Ovary (tissue), 10 donors: ENCODE measurements at places on chromosomes 3 and 15. TPM values are rescaled to one million over a fixed set of nuclear protein-coding genes. Genes with fewer than 3 reads are reported as not detected.

DNAH12 gene
- total RNA-seq: 2.3 TPM

DNA sequence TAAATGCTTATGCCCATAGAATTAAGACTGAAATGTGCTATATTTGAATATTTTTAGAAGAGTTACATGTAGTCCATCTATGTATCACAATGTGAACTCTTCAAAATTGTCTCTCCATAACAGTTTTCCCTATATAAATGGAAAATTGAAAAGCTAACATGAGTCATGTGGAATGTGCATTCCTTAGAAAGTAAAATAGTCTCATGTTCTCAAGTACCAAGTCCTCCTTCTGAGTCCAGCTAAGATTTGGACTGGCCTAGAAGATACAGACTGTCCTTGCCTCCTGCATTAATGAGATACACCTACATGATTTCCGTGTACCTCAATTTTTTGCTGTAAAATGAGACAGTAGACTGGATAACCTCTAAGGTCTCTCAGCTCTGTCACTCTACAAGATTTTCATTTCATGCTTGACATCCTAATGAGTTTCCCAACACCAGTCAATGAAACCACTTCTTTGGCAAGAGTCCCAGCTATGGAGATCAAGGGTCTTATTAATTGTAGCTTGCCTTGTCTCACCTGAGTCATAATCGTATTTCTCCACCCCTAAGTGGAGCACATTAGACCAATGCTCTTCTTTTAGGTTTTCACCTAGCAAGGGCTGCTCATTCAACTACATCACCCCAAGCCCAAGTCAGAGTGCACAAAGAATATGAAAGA lies 350.6 kb upstream of the IL12A start:
- H3K4me3 ChIP-seq: no peak overlapping the region
- no peaks in the 10 kb centered on the region for H3K36me3 ChIP-seq
- H3K4me1 ChIP-seq: no peaks in the 10 kb centered on the region
- no peaks in the 10 kb centered on the region for H3K27me3 ChIP-seq
- H3K27ac ChIP-seq: no peak overlapping the region

DNA sequence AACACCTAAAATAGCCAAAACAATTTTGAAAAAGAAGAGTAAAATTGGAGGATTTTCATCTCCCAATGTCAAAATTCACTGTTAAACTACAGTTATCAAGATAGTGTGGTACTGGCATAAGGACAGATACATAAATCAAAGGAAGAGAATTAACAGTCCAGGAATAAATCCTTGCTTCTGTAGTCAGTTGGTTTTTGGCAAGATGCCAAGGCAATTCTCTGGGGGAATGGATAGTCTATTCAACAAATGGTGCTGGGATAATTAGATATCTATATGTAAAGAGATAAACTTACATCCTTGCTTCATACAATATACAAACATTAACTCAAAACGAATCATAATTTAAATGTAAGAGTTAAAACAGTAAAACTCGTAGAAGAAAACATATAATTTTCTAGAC lies 57.9 kb upstream of the SELENOK start:
- no peaks in the 10 kb centered on the region for H3K4me1 ChIP-seq
- DNase-seq: no peak
- no peak overlapping the region for H3K27ac ChIP-seq
- H3K4me3 ChIP-seq: no peak overlapping the region
- H3K36me3 ChIP-seq: no peaks in the 10 kb centered on the region

- H3K4me3 ChIP-seq: no peak overlapping the region
- no peaks in the 10 kb centered on the region for H3K36me3 ChIP-seq
- no peak overlapping the region for H3K27ac ChIP-seq
- DNase-seq: no peak
- no peaks in the 10 kb centered on the region for H3K27me3 ChIP-seq
These were observed 109.8 kb downstream of the IGF2BP2 start for GRCh38 chr3:185715091-185715490.

IFT122 gene
- 58.1 TPM for total RNA-seq

- no peaks in the 10 kb centered on the region for H3K27me3 ChIP-seq
- H3K36me3 ChIP-seq: no peaks in the 10 kb centered on the region
- DNase-seq: no peak
- no peak overlapping the region for H3K27ac ChIP-seq
- H3K4me1 ChIP-seq: no peaks in the 10 kb centered on the region
These were observed 5.7 kb downstream of the GPR160 start for GRCh38 chr3:170043506-170043905.

DNA sequence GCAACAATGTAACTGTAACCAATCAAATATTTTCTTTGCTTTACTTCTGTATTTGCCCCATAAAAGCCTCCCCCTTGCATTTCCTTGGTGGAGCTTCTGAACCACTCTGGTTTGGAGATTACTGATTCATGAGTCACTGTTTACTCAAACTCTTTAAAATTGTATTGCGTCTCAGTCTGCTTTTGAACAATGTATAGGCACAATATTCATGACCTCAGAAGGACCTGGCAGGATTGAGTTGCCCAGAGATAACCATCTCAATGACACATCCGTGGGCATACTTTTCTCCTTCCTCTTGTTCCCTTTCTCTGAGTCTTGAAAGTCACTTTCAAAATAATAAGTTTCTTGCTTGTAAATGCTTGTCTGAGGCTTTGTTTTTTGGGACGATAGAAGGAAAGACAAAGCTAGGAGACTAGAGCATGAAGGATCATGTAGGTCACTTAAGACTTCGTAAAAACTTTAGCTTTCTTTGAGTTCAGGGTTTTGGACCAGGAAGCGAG lies 57.1 kb upstream of the POU1F1 start:
- H3K27ac ChIP-seq: no peak overlapping the region
- H3K36me3 ChIP-seq: no peaks in the 10 kb centered on the region
- DNase-seq: no peak
- no peak overlapping the region for H3K4me3 ChIP-seq
- no peaks in the 10 kb centered on the region for H3K27me3 ChIP-seq

PRTG gene
- 5.1 TPM for total RNA-seq

GRCh38 chr3:60812502-60812901 lies 438.8 kb downstream of the FHIT start:
- H3K27me3 ChIP-seq: no peaks in the 10 kb centered on the region
- DNase-seq: no peak
- H3K27ac ChIP-seq: no peak overlapping the region
- H3K4me3 ChIP-seq: no peak overlapping the region
- H3K4me1 ChIP-seq: no peaks in the 10 kb centered on the region

POTEB3 gene
- total RNA-seq: not detected

DNA sequence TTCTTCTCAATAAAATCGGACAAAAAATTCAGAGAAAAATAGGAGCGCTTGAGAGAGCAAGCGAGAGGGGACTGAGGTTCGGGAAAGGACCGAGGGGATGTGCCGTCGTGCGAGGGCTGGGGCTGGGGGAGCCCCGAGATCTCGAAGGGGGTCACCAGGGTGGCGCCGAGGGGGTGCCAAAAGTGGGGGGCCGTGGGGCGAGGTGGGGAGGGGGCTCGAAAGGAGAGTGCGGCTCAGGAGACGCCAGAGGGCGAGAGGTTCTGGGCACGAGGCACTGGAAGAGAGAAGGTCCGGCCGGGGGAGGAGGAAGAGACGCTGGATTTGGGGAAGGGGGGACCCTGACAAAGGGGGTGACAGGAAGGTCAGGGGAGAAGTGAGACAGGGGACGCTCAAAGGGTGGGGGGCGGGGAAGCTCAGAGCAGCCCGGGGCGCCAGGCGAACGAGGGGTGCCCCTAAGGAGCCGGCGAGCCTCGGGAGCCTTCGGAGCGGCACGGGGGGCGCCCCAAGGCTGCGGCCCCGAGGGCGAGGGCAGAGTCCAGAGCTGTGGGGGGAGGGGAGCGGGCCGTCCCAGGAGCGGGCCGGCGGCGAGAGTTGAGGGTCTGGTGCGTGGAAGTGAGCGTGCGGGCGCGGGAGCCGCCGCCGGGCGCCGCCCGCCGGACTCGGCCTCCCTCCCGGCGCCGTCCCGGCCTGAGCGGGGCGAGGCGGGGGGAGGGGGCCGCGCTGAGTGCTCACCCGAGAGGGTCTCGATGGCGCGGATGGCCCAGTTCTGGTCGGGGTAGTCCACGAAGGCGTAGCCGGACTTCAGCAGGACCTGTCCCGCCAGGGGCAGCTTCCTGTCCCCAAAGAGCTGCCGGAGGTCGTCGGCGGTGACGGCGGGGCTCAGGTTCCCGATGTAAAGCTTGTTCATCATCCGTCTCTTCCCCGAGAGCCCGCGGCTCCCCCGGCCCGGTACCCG lies 514 bp downstream of the IGF2BP2 start:
- H3K27ac ChIP-seq: peak overlapping the region; percentile 84
- no peaks in the 10 kb centered on the region for H3K36me3 ChIP-seq
- H3K4me3 ChIP-seq: peak overlapping the region; percentile 56
- peak; percentile 43 for DNase-seq
- no peaks in the 10 kb centered on the region for H3K27me3 ChIP-seq

HCLS1 gene
- 27.8 TPM for total RNA-seq

FBXO45 gene
- total RNA-seq: 7.2 TPM

- no peak overlapping the region for H3K4me3 ChIP-seq
- H3K27ac ChIP-seq: no peak overlapping the region
- H3K4me1 ChIP-seq: no peaks in the 10 kb centered on the region
- H3K36me3 ChIP-seq: no peaks in the 10 kb centered on the region
These were observed 112.0 kb downstream of the FRMD4B start for GRCh38 chr3:69273896-69274295.

DNA sequence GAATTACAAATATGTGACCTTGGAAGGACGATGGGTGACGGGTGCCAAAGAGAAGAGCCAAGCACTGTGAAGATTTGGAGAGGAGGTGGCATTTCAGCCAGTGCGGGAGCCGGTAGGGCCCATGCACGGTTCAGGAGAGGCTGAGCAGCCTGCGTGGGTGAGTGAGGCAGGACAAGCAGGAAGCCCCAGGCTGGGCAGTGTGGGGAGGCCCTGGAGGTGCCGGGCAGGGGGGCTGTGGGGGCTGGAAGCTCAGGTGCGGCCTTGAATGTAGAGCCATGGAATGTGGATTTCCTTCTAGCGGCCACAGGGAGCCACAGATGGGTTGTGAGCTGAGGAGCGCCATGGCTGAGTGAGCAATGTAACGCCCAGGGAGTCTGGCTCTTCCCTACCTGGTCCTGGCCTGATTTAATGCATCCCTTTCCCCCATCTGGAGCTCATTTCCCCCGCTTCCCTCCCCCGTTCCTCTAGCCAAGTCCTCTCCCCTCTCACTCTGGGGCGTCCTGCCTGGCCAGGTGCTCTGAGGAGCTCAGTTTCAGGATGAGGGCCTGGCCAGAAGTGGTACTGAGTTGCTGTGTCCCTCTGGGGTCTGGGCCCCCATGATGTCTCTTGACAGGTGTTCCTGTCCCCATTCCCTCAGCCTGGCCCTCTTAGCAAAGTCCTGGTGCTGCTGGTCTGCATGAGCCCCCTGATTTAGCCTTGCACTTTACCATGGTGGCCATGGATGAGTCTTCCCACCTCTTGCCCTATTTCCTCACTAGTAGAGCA lies 41.8 kb upstream of the IQSEC1 start:
- H3K4me3 ChIP-seq: no peak overlapping the region
- DNase-seq: no peak
- no peaks in the 10 kb centered on the region for H3K4me1 ChIP-seq
- H3K36me3 ChIP-seq: no peaks in the 10 kb centered on the region
- no peak overlapping the region for H3K27ac ChIP-seq
- H3K27me3 ChIP-seq: no peaks in the 10 kb centered on the region

DNA sequence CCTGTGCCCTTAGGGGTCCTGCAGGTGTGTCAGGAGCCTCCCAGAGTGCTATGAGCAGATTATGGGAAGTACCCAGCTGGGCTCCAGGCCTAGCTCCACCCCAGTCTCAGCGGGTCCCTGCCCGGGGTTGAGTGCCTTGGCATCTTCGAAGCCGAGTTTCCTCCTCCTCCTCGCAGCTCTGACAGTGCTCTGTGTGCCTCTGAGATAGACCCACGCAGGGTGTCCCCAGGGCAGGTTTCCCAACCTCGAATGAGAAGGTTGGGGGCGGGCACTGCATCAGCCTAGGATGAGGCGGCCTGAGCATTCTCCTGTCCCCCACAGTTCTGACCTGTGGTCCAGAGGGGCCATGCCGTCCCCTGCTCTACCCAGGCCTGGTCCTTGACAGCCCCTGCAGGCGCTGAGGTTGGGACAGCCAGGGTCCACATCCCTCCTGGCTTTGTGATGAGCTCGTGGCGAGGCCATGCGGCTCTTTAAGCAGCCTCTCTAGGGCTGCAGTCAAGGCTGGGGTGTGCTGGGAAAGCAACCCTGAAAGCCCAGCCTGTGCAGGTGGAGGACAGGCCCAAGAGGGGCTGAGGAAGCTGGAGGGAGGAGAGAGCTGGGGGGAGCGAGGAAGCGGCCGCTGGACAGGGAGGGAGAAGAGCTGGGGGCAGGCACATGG lies 20.2 kb upstream of the SKOR1 start:
- H3K27ac ChIP-seq: no peak overlapping the region
- H3K4me1 ChIP-seq: no peaks in the 10 kb centered on the region
- H3K36me3 ChIP-seq: no peaks in the 10 kb centered on the region
- no peaks in the 10 kb centered on the region for H3K27me3 ChIP-seq
- DNase-seq: no peak

GRCh38 chr15:73771385-73772045 lies 18.4 kb upstream of the INSYN1 start:
- H3K27me3 ChIP-seq: no peaks in the 10 kb centered on the region
- no peaks in the 10 kb centered on the region for H3K36me3 ChIP-seq
- H3K4me1 ChIP-seq: peaks cover 2% of the 10 kb centered on the region
- no peak overlapping the region for H3K4me3 ChIP-seq
- DNase-seq: no peak
- no peak overlapping the region for H3K27ac ChIP-seq

LINGO1 gene
- 0.92 TPM for total RNA-seq

RARB gene
- total RNA-seq: 9.4 TPM

GRCh38 chr3:54125300-54125699 lies 2.9 kb downstream of the CACNA2D3 start:
- DNase-seq: no peak
- H3K27ac ChIP-seq: no peak overlapping the region
- no peaks in the 10 kb centered on the region for H3K27me3 ChIP-seq
- no peak overlapping the region for H3K4me3 ChIP-seq
- H3K4me1 ChIP-seq: no peaks in the 10 kb centered on the region

DNA sequence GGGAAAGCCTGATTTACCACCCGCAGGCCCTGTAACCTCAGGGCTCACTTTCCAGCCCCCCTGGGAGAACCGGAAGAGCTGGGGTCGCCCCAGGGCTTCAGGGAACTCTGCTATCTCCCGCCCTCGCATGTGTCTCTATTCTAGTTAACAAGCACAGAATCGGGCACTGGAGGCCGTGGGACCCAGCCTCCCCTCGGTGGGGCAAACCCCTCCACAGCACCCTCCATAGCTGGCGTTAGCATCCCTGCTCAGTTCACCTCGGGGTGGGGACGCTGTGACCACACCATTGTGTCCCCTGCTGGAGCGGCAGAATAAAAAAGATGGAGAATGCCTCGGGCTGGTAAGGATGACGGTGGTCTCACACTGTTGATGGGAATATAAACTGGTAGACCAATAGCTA lies 3.5 kb upstream of the LRRC15 start:
- H3K4me1 ChIP-seq: no peaks in the 10 kb centered on the region
- no peak overlapping the region for H3K27ac ChIP-seq
- no peak for DNase-seq
- no peak overlapping the region for H3K4me3 ChIP-seq

DNA sequence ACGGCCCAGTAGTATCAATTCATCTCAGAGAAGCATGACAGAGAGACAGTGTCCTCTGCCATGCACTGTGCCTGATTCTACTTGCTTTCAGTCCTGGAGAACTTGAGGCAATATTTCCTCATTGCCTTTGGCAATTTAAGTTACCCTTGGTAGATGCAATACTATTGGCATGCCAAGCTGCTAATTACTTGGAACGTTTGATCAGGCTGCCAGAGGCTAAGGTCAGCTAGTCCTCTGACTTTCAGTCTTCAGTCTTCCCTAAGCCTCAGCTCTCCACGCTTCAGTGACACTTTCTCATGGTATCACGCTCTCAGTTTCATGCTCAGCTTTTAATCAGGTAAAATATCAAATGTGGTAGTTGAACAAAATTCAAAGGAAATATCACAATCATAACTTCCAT lies 13.1 kb upstream of the OSBPL11 start:
- H3K4me3 ChIP-seq: no peak overlapping the region
- no peaks in the 10 kb centered on the region for H3K4me1 ChIP-seq
- no peaks in the 10 kb centered on the region for H3K36me3 ChIP-seq
- no peak overlapping the region for H3K27ac ChIP-seq
